ENCODE measurements at places on chromosomes 6 and 20. TPM values are rescaled to one million over a fixed set of nuclear protein-coding genes. Genes with fewer than 3 reads are reported as not detected.

Gene CDC5L
- total RNA-seq, result 18.6 TPM

Gene RFX6
- not detected for total RNA-seq

Gene SLC17A3
- not detected for total RNA-seq

Gene BNIP5
- total RNA-seq, result not detected

Gene GCNT2
- 51.9 TPM for total RNA-seq

Gene PSMB8
- 19.6 TPM for total RNA-seq

Gene SEL1L2
- 1.7 TPM for total RNA-seq

Gene TFAP2A
- 0.43 TPM for total RNA-seq

Gene SUN5
- not detected for total RNA-seq

Gene PDRG1
- 11.0 TPM for total RNA-seq

Gene VNN1
- 2.2 TPM for total RNA-seq

Gene SLC2A4RG
- total RNA-seq, result 97.4 TPM

Gene EBF4
- 4.7 TPM for total RNA-seq

Gene KCNQ2
- 1.8 TPM for total RNA-seq

Gene CENPB
- total RNA-seq, result 68.2 TPM

Measured in Right ventricle myocardium inferior (tissue), 1 donor.